ENCODE measurements at places on chromosomes 16 and 17.
A peak's percentile ranks its signal among the peaks of the same experiment; 100 is the strongest.

DNA sequence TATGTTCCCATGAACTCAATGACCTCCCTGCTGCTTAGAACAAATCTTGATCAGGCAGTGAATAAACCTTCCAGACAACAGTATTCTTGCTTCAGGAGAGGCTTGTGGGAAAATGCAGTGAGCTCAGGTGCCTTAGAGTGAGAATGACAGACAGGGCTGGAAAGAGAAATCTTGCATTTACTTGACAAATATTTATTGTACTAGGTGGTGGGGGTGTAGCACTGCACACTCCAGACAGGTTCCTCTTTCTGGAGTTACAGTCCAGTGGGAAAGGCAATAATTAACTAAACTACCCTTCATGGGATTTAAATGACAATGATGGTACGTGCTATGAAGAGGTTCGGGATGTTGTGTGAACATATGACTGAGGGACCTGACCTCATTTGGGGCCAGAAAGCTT, 182.9 kb downstream of the SHISA9 start:
- no peak for DNase-seq

GRCh38 chr16:60608971-60609370, 1427.3 kb downstream of the CDH8 start:
- DNase-seq: no peak

GRCh38 chr16:71542377-71542776, 16.2 kb downstream of the CHST4 start:
- peak; percentile 24 for DNase-seq

GRCh38 chr17:10743316-10744009, 13.6 kb upstream of the TMEM220 start:
- DNase-seq: no peak

DNA sequence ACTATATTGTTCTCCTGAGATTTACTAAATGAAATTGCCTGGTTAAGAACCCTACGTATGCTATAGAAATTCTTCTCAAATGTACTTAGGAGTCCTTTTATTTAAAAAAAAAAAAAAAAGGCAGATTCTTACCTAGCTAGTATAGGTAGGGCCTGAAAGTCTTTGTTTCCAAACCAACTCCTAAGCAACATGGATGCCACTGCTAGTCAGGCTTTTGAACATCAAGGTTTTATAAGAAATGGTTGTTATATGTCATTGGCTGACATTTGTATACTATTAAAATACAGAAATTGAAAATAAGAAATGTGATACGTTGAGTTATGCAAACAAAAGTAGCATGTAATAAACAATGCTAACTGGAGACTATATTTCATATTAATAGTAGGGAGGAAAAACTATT, 1.2 kb downstream of the EVI2A start:
- DNase-seq: no peak

- no peak for DNase-seq
Measured at GRCh38 chr17:36900160-36900512, 37.1 kb upstream of the LHX1 start.

GRCh38 chr17:10775058-10775457, 28.8 kb downstream of the TMEM238L start:
- no peak for DNase-seq

GRCh38 chr16:28180655-28181460, 30.9 kb downstream of the XPO6 start:
- DNase-seq: no peak

- DNase-seq: peak; percentile 60
Measured at GRCh38 chr17:71180801-71181385, 939.9 kb upstream of the SOX9 start.

DNA sequence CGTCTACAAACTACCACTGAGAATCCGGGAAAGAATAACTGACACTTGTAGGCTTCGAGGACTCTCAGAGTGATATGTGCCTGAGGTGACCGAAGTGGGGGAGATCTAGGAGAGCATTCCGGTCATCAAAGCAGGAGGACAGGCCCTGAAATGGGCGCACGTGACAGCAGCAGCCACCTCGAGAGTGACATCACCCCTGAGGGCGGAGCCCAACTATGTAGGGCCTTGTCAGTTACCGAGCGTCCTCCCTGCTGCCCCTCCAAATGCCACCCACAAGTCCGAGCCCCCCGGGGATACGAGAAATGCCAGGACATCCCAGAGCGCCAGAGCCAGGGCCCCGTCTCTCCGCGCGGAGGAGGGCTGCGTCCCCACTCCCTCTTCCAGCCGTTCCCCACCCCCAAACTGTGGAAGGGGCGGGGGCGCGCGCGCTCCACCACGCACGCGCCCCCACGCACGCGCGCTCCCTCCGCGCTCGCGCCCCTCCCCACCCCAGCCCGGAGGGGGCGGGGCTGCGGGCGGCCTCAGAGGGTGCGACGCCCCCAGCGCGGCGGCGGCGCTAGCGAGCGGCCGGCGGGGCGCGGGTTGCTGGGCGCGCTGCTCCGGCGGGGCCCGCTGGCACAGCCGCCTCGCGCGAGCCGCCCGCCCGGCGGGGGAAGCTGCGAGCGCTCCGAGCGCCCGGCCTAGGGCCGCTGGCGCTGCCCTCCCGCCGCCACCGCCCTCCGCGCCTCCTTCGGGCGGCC, at the start of gene TANC2:
Gene TANC2, plus strand, starts transcription at position 550 of the 740 bp plus-strand sequence. CDS start 43,325 bp downstream, outside the sequence.
- peak; percentile 88 for DNase-seq

GRCh38 chr17:46822388-46822921, 4.0 kb upstream of the WNT3 start:
- DNase-seq: no peak

GRCh38 chr17:80616705-80617104, 72.1 kb downstream of the RPTOR start:
- no peak for DNase-seq

- DNase-seq: no peak
Measured at GRCh38 chr16:84226026-84226425, 13.8 kb downstream of the KCNG4 start.
